Activated CD4-positive, alpha-beta T cell treated with anti-CD3 and anti-CD28 coated beads for 36 hours (primary cell): ENCODE measurements at places on chromosomes 7 and 10. TPM values are rescaled to one million over a fixed set of nuclear protein-coding genes. Genes with fewer than 3 reads are reported as not detected.

Gene CPA2
- total RNA-seq: not detected

Gene HOXA6
- total RNA-seq: not detected

Gene SPDYE6
- not detected for total RNA-seq

Gene BTBD16
- not detected for total RNA-seq

Gene FFAR4
- total RNA-seq: not detected

Gene PNLIPRP2
- not detected for total RNA-seq

Gene RALA
- total RNA-seq: 33.7 TPM

Gene ZMIZ2
- total RNA-seq: 106 TPM

Gene ZNF804B
- not detected for total RNA-seq

Gene PON1
- not detected for total RNA-seq
